ENCODE measurements at places on chromosomes 12 and 14.

DNA sequence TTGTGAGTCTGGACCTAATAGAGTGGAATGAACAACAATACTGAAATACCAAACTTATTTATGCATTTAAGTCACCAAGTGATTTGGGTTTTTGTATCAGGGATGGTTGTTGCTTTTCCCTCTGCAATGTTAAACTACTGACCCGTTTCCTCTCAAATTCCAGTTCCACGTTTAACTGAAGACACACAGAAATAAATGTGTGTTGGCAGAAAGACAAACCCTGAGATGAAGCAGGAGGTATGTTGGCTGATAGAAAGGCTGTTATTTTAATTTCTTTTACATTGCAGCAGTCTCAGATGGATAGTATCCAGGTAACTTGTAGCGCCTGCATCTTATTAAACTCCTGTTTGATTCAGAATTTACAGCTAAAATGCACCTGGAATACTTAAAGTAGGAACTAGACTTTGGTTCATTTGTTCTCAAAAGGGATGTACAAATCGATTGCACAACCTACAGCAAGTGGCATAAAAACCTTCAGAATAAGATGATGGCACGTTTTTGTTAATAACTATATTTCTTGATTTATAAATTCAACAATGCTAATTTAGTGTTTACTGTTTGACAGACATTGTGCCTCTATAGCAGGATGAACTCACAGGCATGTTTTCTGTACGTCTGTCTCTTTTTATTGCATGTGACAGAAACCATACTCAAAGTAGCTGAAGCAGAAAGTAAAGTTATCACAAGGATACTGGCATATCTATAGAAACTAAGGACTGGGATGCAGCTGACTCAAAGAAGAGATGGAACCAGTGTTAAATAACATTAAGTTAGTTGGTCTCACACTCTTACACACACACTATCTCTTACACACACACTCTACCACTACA, 405.7 kb downstream of the ZFP36L1 start:
- DNase-seq = no peak

DNA sequence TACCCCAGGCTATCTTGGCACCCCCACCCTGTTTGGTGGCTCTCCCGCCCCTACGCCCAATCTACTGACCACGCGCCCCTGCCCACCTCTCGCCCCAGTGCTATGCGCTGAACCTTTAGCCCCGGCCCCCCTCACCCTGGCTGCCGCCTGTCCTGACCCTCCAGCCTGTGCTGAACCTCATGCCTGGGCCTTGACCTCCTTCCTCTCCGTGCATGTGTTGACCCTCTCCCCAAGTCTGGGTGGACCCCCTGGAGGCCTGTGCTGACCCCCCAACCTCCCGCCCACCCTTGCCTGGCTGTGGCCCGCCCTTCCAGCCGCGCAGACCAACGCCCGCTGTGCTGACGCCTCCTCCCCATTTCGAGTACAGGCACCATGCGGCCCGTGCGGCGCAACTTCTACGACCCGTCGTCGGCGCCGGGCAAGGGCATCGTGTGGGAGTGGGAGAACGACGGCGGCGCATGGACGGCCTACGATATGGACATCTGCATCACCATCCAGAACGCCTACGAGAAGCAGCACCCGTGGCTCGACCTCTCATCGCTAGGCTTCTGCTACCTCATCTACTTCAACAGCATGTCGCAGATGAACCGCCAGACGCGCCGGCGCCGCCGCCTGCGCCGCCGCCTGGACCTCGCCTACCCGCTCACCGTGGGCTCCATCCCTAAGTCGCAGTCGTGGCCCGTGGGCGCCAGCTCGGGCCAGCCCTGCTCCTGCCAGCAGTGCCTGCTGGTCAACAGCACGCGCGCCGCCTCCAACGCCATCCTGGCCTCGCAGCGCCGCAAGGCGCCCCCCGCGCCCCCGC, 20.7 kb downstream of the DTX1 start:
- no peak for DNase-seq

- no peak for DNase-seq
Measured at GRCh38 chr14:100581228-100582145, 5.7 kb downstream of the BEGAIN start.

GRCh38 chr14:78104160-78104559, 66.0 kb upstream of the NRXN3 start:
- DNase-seq = no peak

DNA sequence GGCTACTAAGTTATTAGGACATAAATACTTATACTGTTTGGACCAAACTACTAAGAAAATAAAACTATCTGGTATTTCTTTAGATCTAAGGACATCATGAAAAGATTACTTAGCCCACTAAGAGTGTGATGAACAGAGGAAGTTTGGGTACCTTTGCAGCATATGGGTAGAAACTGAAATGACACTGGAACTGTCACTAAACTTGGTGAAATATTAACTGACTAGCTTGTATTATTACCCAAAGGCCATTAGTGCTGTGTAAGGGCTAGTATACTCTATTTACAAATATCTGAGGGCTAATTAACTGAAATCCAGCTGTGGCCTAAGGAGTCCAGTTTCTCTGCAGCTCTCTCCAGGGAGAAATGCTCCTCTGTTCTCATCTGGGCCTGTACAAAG, 45.5 kb downstream of the PAWR start:
- DNase-seq = no peak

- DNase-seq = no peak
Measured at GRCh38 chr12:95262808-95263207, 45.2 kb downstream of the VEZT start.

GRCh38 chr12:114878781-114879180, 194.8 kb upstream of the TBX3 start:
- no peak for DNase-seq

GRCh38 chr14:80403036-80403435, 191.7 kb upstream of the DIO2 start:
- no peak for DNase-seq

- no peak for DNase-seq
Measured at GRCh38 chr14:97251491-97252155, 454.4 kb downstream of the VRK1 start.

DNA sequence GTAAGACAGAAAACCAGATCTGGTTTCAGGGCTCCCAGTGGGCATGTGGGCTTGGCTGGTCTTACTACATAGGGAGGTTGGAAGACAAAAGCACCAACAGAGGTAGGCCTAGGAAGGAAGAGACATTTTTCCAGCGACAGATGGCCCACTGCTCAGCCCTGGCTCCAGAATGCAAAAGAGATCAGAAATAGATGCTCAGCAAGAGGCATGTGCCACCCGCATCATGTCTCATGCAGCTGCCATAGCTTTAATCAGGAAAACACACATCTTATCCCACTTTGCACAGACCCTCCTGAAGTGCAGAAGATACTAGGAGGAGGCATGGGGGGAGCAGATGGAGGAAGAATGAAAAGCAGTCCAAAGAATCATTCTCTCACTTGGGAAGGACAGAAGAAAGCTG, 25.3 kb downstream of the VASH1 start:
- no peak for DNase-seq

Measured in activated naive CD8-positive, alpha-beta T cell treated with anti-CD3 and anti-CD28 coated beads, Interleukin-2, amount 50 U/mL, for 16 hours (primary cell).